HFFc6 (cell line): ENCODE measurements at places on chromosomes 3 and 15. TPM values are rescaled to one million over a fixed set of nuclear protein-coding genes. Genes with fewer than 3 reads are reported as not detected.

- no peak for DNase-seq
Measured at GRCh38 chr3:172211123-172211522, 171.7 kb downstream of the FNDC3B start.

DNA sequence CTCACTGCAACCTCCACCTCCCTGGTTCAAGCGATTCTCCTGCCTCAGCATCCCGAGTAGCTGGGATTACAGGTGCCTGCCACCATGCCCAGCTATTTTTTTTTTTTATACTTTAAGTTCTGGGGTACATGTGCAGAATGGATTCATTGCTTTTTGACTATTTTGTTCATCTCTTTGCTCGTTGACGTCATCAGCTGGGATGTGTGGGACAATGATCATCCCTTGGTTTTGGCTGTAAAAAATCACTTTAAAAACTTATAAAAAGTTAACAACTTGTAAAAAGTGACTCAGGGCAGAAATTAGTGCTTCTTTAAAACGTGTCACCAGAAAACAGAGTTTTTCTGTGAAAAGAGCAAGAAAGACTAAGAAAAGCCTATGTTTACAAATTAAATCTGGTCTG is 37.8 kb downstream of the IGSF10 start:
- DNase-seq = no peak

DNA sequence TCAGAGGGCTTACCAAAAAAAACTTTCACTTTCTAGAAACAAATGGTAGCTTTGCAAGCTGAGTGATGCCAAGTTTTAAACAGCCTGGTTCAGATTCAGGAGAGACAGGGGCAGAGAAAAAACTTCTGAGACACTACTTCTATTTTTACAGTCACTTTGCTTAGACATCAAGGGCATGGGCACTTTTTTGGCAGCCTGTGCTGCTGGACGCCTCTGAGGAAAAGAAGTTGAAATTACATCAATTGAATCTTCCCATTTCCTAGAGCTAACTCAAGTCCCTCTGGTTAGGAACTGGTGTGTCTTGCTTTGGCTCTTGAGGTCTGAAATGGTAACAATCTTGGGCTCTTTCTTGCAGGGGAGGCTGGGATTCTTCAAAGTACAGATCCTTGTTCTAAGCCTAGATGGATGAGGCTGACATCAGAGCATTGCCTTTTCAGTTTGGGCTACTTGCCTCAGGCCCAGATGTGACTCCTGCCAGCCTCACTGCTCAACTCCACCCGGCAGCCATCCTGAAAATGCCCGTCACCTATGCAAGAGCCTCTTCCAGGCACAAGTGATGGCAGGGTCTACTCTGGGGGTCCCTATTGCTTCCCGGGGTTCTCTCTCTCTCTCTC is 357.5 kb downstream of the FOXP1 start:
- DNase-seq = no peak

- no peak for DNase-seq
Measured at GRCh38 chr15:63448266-63448665, 56.1 kb upstream of the USP3 start.

DNA sequence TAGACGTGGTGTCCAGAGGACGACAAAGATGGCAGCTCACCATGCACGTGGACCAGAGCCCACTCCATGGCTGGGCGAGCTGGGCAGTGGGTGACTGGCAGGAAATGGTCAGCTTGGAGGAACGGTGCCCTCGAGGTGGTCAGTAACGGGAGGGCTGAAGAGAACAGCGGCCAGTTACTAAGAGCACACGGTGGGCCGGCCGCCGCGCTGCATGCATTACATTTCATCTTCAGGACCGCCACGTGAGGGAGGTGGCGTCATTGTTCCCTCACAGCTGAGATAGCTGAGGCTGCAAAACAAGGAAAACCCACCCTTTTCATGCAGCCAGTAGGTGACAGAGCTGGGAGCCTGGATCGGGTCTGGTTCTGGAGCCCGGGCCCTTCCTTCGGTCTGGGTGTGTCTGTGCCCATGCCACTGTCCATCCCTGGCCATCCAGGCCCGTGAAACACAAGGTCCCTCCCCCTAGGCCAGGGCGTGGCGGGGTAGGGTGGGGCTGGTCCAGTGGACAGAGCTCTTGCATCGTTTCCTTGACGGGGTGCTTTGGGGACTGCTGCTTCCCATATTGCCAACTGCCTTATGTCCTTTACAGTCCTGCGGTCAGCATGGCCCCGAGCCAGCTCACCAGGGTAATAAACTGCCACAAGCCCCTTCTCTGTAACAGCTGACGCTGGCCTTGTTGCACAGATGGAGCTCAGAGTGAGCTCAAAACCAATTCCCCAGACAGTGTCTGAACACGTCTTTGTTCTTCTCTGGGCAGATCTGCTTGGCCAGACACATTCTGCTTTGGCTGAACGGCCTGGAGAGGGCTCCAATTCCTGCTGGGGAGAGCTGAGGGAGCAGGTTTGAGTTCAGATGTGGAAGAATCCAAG is 51.8 kb downstream of the RGMA start:
- no peak for DNase-seq

GRCh38 chr3:128319741-128320141 is 146.9 kb downstream of the DNAJB8 start:
- DNase-seq = no peak

DNA sequence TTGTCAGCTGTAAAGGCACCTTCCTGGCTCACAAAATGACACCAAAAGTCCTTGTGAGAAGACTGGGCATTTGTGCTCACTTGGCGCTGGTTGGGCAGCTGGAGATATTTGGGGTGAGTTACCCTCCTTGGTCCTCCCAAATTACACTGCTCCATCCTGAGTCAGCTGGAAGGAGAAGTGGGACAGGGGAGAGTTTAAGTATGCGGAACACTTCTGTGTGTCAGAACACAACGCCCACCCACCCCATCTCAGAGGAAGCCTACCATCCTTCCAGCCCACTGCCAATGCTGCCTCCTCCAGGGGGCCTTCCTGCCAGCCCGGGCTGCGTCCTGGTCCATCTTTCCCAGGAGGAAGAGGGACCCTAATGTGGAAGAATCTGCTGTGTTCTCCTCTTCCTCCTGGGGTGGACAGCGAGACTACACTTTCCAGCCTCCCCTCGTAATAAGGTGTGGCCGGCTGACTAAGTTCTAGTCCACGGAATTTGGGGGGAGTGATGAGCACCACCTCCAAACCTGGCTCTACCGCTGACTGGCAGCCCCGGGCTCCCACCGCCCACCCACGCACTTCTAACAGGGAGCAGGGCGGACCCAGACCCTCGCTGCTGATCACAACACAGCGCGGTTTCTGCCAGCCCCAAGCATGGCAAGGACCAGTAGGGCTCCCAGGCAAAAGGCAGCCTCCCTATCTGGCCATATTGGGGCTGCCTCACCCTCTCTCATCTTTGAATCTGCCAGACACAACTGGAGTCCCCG is 265.0 kb downstream of the XXYLT1 start:
- DNase-seq = no peak

GRCh38 chr3:27714692-27715453 is 7.2 kb downstream of the EOMES start:
- DNase-seq = no peak

GRCh38 chr3:122023335-122023910 is 1.4 kb upstream of the ILDR1 start:
- no peak for DNase-seq

GRCh38 chr15:71440489-71441110 is 325.3 kb downstream of the THSD4 start:
- DNase-seq = peak; percentile 70

GRCh38 chr3:83224101-83224868 is 1462.8 kb upstream of the GBE1 start:
- DNase-seq = no peak

DNA sequence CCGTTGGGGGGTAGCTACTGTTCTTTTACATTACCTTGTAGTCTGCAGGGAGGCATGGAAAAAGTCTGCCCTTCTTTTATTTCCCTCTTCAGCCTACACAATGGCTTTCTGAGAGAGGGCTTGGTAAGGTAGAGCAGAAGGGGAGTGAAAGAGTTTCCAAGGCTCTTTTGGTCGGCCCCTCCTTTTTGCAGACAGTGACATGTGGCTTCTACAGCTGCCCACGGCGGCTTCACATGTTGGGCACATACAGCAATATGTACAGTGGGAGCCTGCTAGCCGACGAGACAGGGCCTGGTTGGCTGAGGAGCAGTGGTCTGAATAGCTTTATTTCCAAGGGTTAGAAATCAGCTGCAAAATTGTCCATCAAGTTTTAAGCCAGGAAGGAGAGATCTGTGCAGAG is 4.0 kb downstream of the INAFM2 start:
- no peak for DNase-seq

- DNase-seq = no peak
Measured at GRCh38 chr3:194206320-194206719, 70.4 kb downstream of the HES1 start.

- no peak for DNase-seq
Measured at GRCh38 chr15:100809151-100809550, 70.5 kb upstream of the ALDH1A3 start.

DNA sequence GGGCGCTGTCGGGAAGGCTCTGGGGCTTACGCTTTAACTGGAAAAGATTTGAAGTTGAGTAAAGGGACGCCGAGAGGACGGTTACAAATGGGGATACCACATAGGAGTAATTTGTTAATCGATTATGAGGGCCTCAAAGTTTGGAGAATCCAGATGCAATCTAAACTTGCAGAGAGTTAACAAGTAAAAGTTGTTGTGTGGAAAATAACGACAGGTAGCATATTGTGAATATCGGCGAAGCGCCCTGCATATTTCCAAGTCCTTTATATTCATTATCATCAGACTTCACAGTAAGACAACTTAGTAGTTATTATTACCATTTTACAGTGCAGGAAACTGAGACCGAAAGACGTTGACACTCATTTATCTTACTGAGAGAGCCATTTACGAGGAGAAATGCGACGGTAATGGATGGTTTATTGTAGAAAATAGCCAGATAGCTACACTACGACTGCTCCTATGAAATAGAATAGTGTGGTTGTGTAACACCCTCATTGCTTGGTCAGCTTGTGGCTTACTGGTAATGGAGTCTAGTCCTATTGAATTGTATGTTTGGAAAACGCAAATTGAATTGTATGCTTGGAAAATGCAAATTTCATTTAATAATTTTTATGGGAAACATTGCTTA is 700 bp downstream of the MKRN2 start:
- DNase-seq = peak; percentile 48

- no peak for DNase-seq
Measured at GRCh38 chr3:182023843-182024242, 312.1 kb downstream of the SOX2 start.

GRCh38 chr3:61008153-61008997 is 242.9 kb downstream of the FHIT start:
- no peak for DNase-seq

DNA sequence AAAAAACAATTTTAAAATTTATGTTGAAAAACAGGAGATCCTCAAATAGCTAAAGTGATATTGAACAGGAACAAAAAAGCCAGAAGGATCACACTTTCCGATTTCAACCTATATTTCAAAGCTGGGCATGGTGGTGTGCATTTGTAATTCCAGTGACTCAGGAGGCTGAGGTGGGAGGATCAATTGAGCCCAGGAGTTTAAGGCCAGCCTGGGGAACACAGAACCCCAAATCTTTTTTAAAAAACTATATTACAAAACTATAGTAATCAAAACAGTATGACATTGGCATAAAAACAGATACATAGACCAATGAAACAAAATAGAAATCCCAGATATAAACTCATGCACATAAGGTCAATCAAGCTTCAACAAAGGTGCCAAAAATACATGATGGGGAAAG is 68.4 kb downstream of the MEX3B start:
- no peak for DNase-seq

GRCh38 chr15:77554306-77555080 is 78.2 kb downstream of the LINGO1 start:
- no peak for DNase-seq

DNA sequence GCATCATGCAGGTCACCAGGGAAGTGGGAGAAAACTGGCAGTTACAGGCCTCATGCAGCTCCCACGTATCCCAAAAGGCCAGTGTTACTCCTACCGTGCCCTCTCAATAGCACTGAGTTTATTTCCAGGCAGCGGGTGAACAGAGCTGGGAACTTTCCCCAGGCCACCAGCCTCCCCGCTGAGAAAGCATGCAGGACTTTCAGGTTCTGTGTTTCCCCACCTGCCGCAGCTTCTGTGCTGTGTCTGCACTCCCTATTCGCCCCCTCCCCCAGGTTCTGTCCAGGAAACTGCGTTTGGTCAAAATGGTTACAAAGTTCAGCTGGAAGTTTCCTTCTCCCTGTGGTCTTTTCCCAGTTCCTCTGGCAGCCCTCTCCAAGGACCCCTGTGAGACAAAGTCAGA is 21.4 kb downstream of the NEK11 start:
- no peak for DNase-seq

- no peak for DNase-seq
Measured at GRCh38 chr3:112763258-112763657, 83.4 kb downstream of the CD200R1L start.

DNA sequence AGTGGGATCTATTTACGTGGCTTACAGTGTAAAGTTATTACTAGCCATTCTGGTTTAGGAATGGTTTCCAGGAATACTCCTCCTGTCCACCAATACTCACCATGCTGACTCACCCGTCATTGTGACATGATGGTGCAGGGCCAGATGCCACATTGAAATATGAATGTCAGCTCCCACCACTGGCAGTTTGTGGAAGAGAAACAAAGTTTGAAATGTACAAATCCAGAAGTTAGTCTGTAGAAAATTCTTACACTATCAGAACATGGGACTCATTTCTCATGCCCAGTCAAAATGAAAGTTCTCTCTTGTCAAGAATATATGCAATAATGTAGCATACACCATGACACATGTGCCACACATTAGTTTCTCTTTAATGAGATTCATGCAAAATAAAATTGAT is 14.4 kb upstream of the TSPAN3 start:
- DNase-seq = peak; percentile 20

DNA sequence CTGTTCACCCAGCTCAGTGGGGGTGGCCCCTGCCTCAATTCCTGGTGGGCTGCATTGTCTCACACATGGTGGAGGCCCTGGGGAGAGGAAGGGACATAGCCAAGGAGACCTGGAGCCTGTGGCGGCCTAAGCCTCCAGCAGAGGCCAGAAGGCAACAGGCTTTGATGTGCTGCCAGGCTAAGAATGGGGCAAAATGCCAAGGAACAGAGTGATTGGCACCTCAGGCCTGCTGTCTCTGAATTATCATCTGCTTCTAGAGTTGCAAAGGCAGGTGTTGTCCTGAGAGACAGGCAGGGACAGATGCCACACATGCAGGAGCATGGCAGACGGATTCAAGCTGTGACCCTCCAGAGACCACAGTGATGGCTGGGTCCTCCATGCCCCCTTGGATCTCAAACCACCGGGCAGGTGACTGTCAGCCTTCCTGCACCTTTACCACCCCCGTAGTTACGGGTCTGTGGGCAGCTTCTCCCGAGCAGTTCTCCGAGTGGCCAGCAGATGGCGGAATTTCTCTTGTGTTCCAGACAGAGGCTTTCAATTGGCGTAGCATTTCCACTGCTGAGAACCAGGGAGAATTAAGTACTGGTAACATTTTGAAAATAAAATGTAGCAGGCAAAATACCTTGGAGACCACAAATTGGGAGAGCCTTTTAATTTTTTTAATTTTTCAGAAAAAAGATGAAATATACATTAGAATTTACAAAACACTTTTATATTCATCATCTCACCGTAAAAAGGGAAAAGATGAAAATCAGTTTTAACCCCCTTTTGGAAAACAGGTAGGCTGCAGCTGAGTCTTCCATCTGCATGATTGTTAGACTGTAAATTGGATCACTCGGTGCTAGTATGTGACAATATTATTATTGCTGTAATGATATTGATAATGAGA is 525.5 kb upstream of the CFAP20DC start:
- DNase-seq = peak; percentile 50

Gene PLA2G4E
- not detected in 3 replicates for total RNA-seq

Gene PTPRG
- 30.4 to 34.7 TPM (median 32.1 TPM) in 3 replicates for total RNA-seq

Gene CCK
- not detected in 3 replicates for total RNA-seq

Gene PRKCD
- 14.3 to 19.7 TPM (median 17.5 TPM) in 3 replicates for total RNA-seq

Gene ISL2
- 3.7 and 6.8 TPM in 2 replicates for total RNA-seq

Gene SLCO3A1
- 6.1 and 16.0 TPM in 2 replicates for total RNA-seq

Gene RTP3
- total RNA-seq = not detected in 3 replicates

Gene SEC62
- 108 to 143 TPM (median 125 TPM) in 3 replicates for total RNA-seq

Gene GOLGA8Q
- total RNA-seq = 0.52 TPM in 1 of 2 replicates, not detected in the other
